ENCODE measurements at places on chromosomes 5 and 9.

DNA sequence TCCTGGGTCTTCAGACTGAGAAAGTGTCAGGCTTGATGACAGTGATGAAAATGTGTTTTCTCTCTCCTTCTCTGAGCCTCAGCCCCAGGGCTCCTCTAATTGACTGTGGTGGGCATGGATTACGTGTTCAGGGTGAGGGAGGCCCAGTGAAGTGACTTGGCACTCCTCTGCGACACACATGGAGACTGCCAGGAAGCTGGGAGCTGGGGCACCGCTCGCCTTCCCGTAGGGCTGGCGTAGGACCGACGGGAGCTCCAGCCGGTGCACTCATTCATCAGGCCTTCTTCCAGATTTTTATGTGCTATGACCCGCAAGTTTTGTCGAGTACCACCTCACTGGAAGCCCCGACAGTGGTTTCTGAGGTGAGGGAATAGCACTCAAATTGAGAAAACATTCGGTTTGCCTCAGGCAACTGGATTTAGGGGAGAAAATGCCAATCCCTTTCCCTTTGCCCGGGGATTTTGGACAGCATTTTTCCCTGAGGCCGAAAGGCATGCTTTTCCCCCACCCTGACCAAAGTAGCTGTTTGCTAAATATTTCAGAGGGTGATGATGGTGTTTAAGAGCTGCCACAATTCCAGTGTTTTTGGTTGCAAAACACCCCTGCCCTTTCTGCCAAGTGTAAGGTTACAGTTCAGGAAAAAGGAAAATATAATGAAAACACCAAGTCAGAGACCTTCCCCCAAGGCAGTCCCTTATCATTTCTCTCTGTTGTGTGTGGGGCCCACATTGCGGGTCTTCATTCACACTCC, 83.7 kb downstream of the PCSK5 start:
- no peak for DNase-seq

GRCh38 chr9:137255448-137256114, 454 bp downstream of the NELFB start:
- DNase-seq = peak; percentile 56

DNA sequence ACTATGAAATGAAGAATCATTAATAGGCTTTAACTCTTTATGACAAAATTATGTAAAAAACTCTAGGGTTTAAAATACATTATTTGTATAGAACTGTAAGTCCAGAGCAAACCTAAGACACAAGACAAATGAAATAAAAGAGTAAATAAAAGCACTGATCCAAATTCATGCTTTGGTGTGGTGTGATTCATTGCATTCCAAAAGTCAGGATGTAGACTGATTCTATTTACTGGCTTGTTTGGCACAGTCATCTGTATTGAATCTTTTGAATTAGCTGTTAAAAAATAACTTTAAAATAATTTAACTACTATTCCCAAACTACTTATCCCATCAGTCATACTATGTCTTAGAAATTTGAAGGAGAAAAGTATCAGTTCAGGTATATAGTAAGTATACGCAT, 31.1 kb downstream of the IL4 start:
- no peak for DNase-seq

- no peak for DNase-seq
Observed at GRCh38 chr9:114037961-114038723, 40.0 kb downstream of the AMBP start.

- no peak for DNase-seq
Observed at GRCh38 chr9:78189461-78189860, 46.4 kb upstream of the CEP78 start.

GRCh38 chr5:88251048-88251711, 17.5 kb downstream of the TMEM161B start:
- DNase-seq = peak; percentile 16

GRCh38 chr5:43044181-43044914, 4.2 kb upstream of the ANXA2R start:
- DNase-seq = no peak

- no peak for DNase-seq
Observed at GRCh38 chr5:66450237-66450636, 146.0 kb upstream of the MAST4 start.

GRCh38 chr5:68431601-68432337, 216.2 kb downstream of the PIK3R1 start:
- no peak for DNase-seq

DNA sequence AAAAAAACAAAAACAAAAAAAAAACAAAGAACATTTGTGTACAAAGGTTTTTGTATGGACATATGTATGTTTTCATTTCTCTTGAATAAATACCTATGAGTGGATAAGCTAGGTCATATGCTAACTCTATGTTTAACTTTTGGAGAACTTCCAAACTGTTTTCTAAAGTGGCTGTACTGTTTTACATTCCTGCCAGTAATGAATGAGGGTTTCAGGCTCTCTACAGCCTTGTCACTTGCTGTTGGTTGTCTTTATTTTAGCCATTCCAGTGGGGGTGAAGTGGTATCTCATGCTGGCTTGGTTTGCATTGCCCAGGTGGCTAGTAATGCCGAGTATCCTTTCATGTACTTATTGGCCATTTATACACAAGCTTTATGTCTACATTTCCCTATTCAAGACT, 9.1 kb upstream of the TRIO start:
- no peak for DNase-seq

DNA sequence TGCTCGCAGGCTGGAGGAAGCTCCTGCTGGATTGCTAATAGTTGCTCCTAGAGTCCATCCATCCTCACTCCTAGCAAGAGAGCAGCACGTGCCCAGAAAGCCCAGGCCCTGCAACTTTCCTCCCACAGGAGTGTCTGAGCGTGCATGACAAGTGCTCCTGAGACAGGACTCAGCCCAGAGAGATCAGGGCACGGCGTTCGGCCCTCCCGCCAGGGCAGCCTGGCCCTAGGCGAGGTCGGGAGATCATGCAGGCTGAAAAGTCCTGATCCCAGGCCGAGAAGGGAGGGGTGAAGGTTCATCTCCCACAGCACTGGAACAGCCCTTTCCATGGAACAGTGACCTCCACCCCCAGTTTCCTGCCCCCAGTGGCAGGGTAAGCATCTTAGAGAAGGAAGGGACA, 94.8 kb downstream of the ROR2 start:
- DNase-seq = no peak

DNA sequence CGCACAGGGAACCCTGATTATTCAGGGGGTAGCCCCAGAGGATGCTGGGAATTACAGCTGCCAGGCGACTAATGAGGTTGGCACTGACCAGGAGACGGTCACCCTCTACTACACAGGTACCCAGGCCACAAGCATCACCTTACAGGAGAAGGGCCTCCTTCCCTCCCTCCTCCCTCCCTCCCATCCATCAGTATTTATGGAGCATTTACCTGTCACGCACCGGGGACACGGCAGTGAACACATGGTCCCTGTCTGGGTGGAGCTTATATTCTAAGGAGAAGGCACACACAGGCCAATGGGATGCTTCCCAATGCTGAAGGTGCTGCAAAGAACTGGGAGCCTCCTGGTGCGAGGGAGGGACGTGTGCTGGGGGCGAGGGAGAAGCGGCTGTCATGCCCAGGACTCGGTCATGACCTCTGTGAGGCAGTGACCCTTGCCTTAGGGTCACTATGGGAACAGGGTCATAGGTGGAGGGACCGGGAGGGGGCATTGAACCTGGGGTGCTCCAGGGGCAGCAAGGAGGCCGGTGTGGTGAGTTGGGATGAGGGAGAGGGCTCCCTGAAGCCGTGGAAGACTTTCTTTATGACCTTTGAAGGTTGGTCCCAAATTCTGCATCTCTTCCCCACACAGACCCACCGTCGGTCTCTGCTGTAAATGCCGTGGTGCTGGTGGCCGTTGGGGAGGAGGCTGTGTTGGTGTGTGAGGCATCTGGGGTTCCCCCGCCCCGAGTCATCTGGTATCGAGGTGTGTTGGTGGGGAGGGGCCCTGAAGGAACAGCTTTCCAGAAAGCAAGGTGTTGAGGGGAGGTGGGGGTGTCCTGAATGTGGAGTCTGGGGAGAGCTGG, 41.5 kb downstream of the HMCN2 start:
- DNase-seq = no peak

Measured in hematopoietic multipotent progenitor cell treated with erythropoietin and hydrocortisone succinate and interleukin-3 and kit ligand, for 6 days (in vitro differentiated cells).